ENCODE measurements at places on chromosomes 11 and 22. TPM values are rescaled to one million over a fixed set of nuclear protein-coding genes. Genes with fewer than 3 reads are reported as not detected.

DNA sequence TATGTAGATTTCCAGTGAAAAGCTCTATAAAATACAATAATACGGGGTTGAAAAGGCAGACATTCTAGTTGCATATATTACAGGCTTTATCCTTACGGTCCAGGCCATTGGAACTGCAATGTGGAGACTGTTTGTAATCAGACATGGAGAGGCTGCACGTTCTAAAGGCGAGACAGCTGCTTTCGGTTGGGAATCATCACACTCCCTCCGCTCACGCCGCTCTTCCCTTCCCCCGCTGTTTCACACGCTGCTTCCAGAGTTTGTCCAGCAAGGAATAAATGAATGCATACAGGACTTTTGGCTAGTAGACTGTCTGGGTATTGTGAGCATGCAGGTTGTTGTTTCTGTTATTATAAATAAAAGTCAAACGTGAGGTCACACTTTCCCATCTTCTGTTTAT, 13.5 kb upstream of the EFCAB6 start:
- no peak for DNase-seq

GRCh38 chr11:92383430-92383829, 158.8 kb downstream of the FAT3 start:
- no peak for DNase-seq

- DNase-seq = no peak
Measured at GRCh38 chr11:36534276-36534840, 24.3 kb upstream of the TRAF6 start.

- DNase-seq = no peak
Measured at GRCh38 chr22:45563362-45564040, 60.8 kb downstream of the FBLN1 start.

DNA sequence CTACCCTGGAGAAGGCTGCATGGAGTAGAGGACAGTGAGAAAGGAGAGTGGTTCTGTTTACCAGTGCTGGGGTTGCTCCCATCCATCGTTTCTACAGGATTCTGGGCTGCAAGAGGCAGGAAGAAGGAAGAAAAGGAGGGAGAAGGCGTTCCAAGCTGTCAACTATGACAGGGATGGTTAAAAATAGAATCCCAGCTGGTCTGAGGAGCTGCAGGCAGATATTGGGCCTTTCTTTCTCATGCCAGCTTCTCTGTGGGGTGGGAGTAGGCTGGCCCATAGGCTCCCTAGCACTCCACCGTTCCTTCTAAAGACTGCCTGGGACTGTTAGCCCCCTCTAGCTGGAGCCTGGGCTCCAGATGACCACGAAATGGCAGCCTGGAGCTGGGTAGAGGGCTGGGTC, 13.6 kb downstream of the CCKBR start:
- no peak for DNase-seq

- DNase-seq = no peak
Measured at GRCh38 chr11:16973338-16973964, 40.8 kb downstream of the PLEKHA7 start.

GRCh38 chr22:29171721-29172120, 34.0 kb upstream of the EMID1 start:
- DNase-seq = no peak

- no peak for DNase-seq
Measured at GRCh38 chr22:37752189-37753087, 55.3 kb upstream of the GCAT start.

DNA sequence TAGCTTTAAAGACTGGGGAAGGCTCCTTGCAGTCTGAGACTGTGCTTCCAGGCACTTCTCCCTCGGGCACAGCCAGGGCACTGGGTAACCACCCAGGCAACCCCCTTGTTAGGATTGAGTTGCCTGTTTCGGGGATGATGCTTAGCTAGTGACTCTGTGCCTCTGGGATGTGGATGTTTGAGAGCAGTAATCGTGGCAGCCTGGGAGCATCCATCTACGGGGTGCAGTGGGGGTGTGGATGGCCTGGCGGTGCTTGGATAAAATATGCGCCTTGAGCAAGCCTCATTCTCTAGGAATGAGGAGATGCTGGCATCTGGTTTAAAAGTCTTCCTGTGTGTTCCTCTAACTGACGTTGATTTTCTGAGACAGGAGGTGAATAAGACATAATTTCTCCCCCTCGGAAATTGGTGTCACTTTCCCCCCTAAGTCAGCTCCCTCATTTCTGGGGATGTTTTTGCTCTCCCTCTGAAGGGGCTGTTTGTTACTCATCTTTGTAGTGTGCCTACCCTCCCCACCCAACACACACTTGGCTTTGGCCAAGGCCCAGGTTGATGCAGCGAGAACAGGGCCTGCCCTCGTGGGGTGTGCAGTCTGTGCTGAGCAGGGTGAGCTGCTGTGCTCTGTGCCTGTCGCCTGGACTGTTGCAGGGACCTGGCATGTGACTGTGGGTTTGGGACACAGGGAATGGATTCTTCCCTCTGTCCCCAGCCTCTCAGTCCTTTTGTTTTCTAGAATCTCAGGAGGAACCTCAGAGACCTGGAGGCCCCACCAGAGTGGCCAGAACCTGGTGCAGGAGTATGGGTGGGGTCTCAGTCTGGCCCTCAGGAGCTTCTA, 2.0 kb downstream of the GNAZ start:
- no peak for DNase-seq

DNA sequence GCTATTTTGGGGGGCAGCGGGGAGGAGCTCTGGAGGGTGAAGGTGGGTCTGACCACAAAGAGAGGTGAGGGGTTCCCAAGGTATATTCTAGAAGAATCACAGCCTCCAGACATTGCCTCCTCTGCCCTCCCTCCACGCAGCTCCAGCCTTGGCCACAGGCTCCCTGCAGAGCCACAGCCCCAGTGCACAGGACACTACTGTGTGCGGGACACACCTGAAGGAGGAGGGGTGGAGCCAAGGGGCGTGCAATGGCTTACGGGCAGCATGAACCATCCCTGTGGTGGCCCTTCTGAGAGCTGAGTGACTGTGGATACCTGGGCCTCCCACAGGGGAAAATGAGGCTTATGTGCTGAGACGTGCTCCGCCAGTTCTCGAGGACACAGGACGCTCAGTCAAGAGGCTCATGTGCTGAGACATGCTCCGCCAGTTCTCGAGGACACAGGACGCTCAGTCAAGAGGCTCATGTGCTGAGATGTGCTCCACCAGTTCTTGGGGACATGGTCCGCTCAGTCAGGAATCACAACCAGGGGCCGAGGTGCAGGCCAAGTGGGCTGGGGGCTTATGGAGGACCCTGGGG, 417.3 kb downstream of the SHANK2 start:
- no peak for DNase-seq

GRCh38 chr11:101929294-101929915, 13.1 kb upstream of the ANGPTL5 start:
- DNase-seq = no peak

- no peak for DNase-seq
Measured at GRCh38 chr22:11616811-11617210, 3911.2 kb upstream of the OR11H1 start.

GRCh38 chr11:83709434-83709833, 423.3 kb upstream of the CCDC90B start:
- no peak for DNase-seq

GRCh38 chr11:68641880-68642279, 42.5 kb upstream of the GAL start:
- DNase-seq = no peak

DNA sequence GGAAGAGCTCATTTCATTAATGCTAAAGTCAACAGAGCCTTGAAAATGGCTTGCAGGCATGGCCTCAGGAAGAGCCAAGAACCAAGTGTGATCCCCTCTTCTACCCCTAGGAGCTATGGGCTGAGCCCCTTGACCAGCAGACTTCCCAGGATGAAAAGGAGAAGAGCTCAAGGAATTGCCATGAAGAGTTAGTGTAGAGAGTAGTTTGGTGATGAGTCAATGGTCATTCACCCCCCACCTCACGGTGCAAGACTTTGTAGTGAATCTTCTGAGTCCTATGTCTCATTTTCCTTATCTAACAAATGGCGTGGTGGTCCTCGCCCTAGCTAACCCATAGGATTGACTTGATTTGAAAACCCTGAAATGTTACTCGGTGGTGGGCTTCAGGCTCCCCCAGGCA, 422.4 kb upstream of the CADM1 start:
- no peak for DNase-seq

GRCh38 chr11:110268441-110268840, 28.0 kb downstream of the RDX start:
- no peak for DNase-seq

GRCh38 chr22:33209930-33210784, 152.0 kb upstream of the SYN3 start:
- peak; percentile 28 for DNase-seq

GRCh38 chr11:65590240-65590738, 5.3 kb downstream of the KCNK7 start:
- DNase-seq = no peak

- no peak for DNase-seq
Measured at GRCh38 chr11:121722431-121723245, 269.9 kb upstream of the SORL1-AS1 start.

- DNase-seq = peak; percentile 16
Measured at GRCh38 chr11:43825217-43825816, 55.3 kb upstream of the ALKBH3 start.

GRCh38 chr11:96167787-96168186, 175.2 kb downstream of the MAML2 start:
- no peak for DNase-seq

DNA sequence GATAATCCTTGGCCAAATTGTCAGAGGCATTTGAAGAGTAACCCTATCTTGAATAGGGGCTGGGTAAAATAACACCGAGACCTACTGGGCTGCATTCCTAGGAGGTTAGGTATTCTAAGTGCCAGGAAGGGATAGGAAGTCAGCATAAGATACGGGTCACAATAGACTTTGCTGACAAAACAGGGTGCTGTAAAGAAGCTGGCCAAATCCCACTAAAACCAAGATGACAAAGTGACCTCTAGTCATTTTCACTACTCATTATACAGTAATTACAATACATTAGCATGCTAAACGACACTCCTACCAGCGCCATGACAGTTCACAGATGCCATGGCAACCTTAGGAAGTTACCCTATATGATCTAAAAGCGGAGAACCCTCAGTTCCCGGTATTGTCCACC, 964 bp upstream of the REXO2 start:
- DNase-seq = no peak

DNA sequence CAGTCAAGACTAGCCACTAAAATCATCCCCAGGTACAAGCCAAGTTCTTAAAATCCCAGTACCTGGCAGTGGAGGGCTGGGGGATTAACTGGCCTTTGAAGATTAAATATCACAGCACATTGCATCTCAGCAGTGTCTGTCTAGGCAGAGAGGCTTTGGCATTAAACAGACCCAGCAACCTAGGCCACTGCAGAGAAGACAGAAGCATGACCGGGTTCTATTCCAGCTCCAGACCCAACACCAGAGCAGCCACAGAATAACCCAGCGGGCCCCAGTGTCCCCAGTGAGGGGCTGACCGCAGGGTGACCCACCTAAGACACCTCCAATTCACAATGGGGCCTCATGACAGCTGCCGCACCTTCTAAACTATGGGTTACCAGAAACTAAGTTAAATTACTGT, 88.2 kb downstream of the SHANK2 start:
- no peak for DNase-seq

GRCh38 chr22:49580024-49580423, 247.6 kb downstream of the BRD1 start:
- DNase-seq = no peak

GRCh38 chr22:49068861-49069500, 758.7 kb downstream of the BRD1 start:
- no peak for DNase-seq

- no peak for DNase-seq
Measured at GRCh38 chr22:42945027-42945426, 69.9 kb downstream of the PACSIN2 start.

DNA sequence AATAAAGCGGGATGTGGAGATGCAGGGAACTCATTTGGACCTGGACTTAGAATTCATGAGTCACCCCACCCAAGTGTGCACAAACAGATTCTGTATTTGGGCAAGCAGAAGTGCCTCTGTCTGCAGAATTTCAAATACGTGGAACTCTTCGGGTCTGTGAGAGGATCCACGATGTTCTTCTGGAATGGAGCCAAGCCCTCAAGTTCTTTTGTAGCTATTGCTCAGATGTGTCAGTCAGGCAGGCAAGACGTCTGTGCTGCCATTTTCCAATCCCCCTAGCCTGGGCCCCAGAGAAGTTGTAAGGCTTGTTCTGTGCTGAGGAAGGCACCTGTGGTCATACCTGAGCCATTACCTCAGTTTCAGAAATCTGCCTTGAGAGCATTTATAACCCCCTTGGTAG, 132.8 kb upstream of the RASSF10 start:
- DNase-seq = no peak

GRCh38 chr11:132330515-132330914, 960.1 kb downstream of the NTM start:
- no peak for DNase-seq

- DNase-seq = no peak
Measured at GRCh38 chr22:43880541-43880991, 11.2 kb downstream of the PNPLA5 start.

- no peak for DNase-seq
Measured at GRCh38 chr11:61484541-61484940, 24.0 kb upstream of the LRRC10B start.

- no peak for DNase-seq
Measured at GRCh38 chr11:40688369-40688768, 771.1 kb downstream of the LRRC4C start.

DNA sequence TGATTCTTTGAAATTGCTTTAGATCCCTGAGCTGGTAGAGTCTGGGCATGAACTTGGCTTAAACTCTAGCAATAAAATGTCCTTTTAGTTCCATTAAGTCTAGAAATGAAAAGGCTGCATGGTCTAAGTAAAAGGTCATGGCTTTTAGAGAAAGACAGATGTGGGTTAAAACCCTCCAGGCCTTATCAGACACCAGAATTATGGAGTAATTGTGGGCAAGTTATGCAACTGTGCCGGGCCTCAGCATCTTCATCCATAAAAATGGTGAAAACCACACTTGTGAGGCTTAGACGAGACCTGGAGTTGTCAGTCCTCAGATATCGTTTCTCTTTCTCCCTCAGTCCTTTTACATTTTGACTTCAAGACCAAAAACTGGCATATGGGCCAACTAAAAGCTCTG, 597.9 kb upstream of the KIRREL3 start:
- DNase-seq = no peak

DNA sequence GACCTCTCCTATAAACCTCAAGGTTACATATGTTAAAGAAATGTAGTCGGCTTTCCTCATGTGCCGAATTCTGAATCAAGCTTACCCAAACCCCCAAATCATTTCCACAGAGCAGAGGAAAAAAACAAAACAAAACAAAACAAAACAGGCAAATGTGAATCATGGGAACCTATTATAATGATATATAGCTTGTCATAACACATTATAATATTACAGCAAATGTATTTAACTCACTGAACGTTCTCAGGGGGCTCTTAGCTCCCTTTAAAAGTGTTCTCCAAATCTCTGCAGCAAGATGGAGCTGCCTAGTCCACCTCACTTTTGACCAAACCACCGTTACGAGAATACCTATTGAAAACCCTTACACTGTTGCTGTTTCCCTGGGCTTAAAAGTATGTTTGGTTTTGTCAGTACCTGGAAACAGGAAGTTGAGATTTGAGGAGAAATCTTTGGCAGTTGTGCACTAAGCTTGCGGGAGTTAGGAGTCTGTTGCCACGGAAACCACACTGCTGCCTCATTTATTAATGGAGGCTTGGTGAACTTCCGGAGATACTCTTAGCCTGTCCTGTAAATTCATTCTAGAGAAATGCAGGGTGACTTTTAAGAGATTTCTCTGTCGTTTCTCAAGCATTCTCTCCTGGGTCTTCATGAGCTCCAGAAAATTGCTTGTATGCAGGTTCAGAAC, 167.0 kb upstream of the RASSF10 start:
- no peak for DNase-seq

The ART5 gene
- not detected for total RNA-seq

The OR9I1 gene
- total RNA-seq = not detected

The RCE1 gene
- total RNA-seq = 23.1 TPM

The YWHAH gene
- total RNA-seq = 190 TPM

The APLP2 gene
- total RNA-seq = 19.8 TPM

The CD3E gene
- 841 TPM for total RNA-seq

The CCND1 gene
- total RNA-seq = 0.21 TPM

The PACSIN2 gene
- total RNA-seq = 32.3 TPM

Data from activated CD4-positive, alpha-beta T cell treated with anti-CD3 and anti-CD28 coated beads, Interleukin-2, amount 10 ng/mL, durations not matched to agents 7 days and 5 days (primary cell).